ENCODE measurements at places on chromosomes 12 and 14. TPM values are rescaled to one million over a fixed set of nuclear protein-coding genes. Genes with fewer than 3 reads are reported as not detected.

The B3GNT4 gene
- 0.19 TPM for total RNA-seq

The FOXG1 gene
- total RNA-seq: not detected

The TMEM52B gene
- total RNA-seq: not detected

The SYT1 gene
- 1.1 TPM for total RNA-seq

The IFT43 gene
- 34.1 TPM for total RNA-seq

The LARP4 gene
- total RNA-seq: 33.0 TPM

The SDSL gene
- 17.0 TPM for total RNA-seq

All from aortic smooth muscle cell (primary cell).